ENCODE measurements at places on chromosomes 13 and 19.
A peak's percentile ranks its signal among the peaks of the same experiment; 100 is the strongest.

DNA sequence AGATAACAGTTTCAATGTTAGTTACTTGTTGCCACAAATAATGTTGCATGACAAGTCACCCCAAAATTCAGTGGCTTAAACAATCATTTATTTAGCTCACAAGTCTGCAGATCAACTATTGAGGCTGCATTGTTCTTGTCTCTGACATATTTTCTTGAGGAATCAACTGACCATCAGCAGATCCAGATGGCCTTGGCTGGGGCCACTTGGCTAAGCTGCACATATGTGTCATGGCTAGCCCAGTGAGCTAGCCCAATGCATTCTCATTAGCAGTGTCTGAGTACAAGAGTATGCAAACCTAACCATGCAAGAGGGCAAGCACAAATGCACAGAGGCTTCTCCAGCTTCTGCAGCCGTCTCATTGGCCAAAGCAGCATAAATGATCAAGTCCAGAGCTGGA is 180.4 kb downstream of the DNAJC15 start:
- DNase-seq, result no peak

- no peak for DNase-seq
Measured at GRCh38 chr13:108227651-108228272, 9.6 kb downstream of the ABHD13 start.

DNA sequence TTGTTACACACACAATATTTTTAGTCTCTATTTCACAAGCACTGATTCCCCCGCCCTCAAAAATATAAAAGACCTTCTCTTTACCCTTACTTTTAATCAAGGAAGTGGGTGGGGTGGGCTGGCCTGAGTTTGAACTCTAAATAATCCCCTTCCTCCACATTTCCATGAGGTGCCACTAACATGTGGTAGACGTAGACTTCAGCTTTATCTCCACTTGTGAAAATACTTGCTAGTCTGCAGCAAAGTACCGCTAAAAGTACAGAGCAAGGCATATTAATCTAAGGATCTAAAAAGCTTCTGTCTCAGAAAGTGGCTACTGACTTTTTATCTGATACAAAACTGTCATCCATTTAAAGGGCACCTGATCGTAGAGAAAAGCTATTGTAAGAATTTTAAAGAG is 739.6 kb upstream of the SLC10A2 start:
- DNase-seq, result no peak

DNA sequence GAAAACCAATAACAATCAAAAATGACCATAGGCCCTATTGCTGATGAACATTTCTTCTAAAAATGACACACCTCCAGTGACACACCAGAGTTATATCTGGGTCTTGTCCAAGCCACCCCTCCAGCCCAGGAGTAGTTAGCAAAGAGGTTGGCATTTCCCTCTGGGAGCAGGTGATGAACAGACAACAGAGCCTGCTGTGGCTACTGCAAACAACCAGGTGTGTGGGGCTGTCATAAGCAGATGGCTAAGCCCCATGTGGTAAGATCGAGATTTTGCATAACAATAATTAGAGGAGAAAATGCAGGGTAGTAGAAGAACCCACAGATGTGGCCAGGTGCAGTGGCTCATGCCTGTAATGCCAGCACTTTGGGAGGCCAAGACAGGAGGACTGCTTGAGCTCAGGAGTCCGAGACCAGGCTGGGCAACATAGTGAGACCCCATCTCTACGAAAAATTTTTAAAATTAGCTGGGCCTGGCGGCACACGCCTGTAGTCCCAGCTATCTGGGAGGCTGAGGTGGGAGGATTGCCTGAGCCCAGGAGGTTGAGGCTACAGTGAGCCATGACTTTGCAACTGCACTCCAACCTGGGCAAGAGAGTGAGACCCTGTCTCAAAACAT is 5.0 kb downstream of the XRCC1 start:
- DNase-seq, result no peak

GRCh38 chr13:98397221-98397620 is 179.7 kb downstream of the STK24 start:
- no peak for DNase-seq

DNA sequence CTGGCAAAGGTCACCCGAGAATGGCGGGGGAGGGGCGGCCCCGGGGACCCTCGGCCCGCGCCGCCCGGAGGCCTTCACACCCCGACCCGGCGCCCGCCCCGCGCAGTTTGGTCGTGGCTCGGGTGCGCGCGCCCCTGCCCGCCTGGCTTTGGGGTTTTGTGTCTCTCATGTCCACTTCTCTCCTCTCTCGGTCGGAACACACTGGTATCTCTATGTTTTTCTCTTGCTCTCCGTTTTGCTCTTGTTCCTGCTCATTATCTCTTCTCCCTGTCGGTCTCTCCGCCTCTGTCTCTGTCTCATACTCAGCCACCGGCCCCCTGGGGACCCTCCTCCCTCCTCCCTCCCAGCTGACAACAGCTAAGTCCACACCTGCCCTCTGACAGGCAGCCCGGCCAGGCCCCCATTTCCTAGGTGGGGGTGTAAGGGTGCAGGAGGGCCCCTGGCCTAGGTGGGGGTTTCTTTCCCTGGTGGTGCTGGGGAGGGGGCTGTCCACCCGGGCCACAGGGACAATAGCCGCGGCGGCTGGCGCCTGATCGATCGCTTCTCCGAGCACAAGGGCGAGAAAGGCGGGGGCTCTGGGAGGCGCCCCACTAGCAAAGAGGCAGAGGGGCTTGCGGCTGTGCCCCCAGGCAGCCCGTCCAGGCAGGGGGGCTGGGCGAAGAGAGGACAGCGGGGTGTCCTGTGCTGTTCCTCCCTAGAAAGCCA is 2.3 kb downstream of the ONECUT3 start:
- no peak for DNase-seq

DNA sequence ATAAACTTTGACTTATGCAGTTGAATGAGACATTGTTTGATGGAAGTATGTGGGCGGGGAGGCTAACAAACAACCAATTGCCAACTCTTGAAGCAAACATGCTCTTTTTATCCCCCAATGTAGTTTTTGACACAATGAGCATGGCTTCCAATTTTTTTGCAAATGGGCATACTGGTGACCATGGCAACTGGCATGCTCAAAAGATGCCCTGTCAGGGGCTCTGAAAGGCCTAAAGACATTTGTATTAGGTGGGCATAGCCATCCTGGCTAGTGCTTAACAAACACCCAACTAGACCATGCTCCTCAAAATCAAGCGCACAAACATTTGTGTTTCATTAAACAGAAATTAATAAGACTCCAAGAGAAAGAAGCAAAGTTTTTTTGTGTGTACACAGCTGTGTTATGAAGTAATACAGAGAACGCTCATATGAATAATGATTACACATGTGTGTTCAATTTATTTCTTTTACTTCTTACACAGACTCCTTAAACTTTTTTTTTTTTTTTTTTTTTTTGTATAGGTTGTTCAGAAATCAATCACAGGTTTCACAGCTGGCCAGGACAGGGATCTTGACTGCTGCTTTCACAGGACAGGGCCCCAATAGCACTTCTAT is 95.6 kb downstream of the DLEU7 start:
- DNase-seq, result peak; percentile 34

- no peak for DNase-seq
Measured at GRCh38 chr19:40805258-40805868, 6.4 kb downstream of the EGLN2 start.

DNA sequence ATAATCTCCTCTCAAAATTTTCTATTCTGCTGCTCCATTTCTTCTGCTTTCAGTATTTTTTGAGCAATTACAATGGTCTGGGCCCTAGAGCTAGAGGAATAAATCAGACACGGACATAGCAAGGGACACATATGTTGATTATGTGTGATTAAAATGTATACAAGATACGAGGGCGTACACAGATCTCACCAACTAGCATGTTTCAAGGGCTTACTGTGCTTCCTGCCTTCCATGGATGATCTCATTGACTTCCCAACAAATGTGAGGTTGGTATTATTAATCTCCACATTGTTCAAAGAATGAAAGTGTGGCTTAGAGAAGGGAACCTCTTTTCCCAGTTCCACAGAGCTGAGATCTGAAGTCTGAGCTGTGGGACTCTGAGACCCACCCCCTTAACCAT is 9.1 kb downstream of the PLD3 start:
- DNase-seq, result no peak

DNA sequence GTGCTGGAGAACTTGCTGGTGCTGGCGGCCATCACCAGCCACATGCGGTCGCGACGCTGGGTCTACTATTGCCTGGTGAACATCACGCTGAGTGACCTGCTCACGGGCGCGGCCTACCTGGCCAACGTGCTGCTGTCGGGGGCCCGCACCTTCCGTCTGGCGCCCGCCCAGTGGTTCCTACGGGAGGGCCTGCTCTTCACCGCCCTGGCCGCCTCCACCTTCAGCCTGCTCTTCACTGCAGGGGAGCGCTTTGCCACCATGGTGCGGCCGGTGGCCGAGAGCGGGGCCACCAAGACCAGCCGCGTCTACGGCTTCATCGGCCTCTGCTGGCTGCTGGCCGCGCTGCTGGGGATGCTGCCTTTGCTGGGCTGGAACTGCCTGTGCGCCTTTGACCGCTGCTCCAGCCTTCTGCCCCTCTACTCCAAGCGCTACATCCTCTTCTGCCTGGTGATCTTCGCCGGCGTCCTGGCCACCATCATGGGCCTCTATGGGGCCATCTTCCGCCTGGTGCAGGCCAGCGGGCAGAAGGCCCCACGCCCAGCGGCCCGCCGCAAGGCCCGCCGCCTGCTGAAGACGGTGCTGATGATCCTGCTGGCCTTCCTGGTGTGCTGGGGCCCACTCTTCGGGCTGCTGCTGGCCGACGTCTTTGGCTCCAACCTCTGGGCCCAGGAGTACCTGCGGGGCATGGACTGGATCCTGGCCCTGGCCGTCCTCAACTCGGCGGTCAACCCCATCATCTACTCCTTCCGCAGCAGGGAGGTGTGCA is 587 bp downstream of the S1PR4 start:
- DNase-seq, result no peak

DNA sequence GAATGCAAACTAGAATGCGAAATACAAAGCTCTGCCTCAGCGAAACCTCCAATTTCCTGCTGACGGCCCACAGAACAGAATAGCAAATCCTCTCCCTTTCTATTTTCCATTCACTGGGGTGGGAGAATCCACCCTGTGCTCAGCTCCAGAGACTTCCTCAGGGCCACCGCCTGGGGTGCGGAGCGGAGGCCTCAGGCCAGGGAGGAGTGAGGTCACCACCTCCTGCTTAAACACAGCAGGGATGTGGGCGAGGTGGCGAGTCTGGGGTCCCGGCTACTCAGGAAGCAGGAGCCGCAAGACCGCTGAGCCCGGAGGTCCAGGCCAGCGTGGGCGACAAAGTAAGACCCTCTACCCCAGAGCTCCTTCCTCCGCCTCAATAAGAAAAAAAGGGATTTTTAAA is 666 bp upstream of the ZNF320 start:
- no peak for DNase-seq

DNA sequence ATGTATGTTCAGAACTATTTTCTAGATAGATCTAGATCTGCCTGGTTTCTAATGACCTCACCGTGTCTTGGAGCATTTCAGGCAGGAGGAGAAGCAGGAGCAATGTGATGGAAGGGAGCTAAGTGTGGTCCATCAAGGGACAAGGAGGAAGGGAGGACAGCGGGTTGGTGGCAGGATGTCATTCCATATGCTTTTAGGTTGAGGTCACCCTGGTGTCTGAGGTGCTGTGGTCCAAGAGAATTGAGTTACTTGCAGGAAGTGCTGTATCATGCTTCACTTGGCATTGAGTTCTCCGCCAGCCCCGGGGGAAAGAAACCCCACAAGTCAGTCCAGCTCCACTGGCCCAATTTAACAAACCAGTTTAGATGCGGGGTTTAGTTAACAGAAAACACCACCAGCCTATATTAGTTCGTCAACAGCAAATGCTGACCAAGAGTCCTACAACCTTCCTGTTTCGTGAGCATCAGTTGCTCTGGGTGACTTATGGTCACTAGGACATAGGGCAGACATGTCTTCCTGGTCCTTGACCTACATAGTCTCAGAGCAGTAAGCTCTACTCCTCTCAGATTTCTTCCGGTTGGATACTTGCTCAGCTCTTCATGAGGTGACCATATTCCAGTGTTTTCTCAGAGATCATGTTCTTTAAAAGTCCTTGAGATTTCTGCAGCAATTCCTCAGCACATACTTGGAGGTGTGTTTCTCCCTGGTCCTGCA is 79.4 kb downstream of the MBNL2 start:
- DNase-seq, result no peak

GRCh38 chr13:97364031-97364430 is 69.9 kb upstream of the RAP2A start:
- DNase-seq, result no peak

GRCh38 chr13:71118779-71119364 is 748.1 kb downstream of the DACH1 start:
- no peak for DNase-seq

GRCh38 chr19:41872775-41873647 is 4.1 kb upstream of the CD79A start:
- no peak for DNase-seq

DNA sequence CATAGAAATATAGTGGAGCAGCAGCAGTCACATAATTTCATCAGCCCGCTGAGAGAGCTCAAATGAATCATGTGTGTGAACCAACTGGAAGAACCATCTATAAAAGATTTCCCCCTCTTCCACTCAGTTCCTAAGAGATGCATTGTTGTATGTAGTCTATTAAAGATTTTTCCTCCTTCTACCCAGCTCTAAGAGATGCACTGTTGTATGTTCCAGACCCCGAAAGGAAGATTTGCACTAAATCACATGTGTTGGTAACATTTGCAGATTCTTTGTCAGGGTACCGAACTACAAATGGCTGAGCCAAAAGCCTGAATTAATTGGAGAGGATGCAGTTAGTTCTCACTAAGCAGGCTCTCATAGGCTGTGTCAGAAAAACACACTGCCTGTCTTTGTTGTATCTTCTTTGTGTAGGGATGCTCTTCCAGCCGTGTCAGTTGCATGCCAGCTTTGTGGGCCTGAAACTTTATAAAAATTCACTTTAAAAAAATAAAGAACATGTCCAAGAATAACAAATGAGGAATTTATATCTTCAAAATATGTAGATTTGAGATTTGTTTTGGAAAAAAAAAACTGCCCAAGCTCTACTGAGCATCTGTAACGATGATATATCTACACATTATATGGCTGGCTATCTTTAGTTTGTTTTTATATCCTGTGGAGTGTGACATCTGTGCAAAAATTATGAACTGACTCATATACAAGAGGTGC is 223.1 kb downstream of the MZT1 start:
- no peak for DNase-seq

- DNase-seq, result no peak
Measured at GRCh38 chr19:42032431-42032830, 37.6 kb downstream of the GRIK5 start.

DNA sequence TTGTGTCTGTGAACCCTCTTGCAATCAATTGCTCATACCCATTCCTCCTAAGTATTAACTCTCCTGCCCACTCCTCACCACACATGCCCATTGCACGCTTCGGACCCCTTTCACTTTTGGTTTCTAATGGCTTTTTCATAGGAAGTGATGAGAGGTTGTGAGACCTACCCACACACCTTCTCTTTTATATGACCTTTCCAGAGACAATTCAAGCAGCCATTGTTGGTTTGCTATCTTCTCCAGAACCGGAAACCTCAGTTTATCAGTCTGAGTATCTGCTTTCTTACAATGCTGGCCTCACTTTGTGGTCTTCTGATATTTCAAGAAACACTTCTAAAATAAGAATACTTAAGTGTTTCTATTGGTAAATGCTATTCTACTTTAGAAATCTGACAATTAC is 1550.8 kb upstream of the SLC10A2 start:
- DNase-seq, result no peak
